ENCODE measurements at places on chromosomes 2 and 18. TPM values are rescaled to one million over a fixed set of nuclear protein-coding genes. Genes with fewer than 3 reads are reported as not detected.

The GDF7 gene
- 1.5 TPM for total RNA-seq

The STON1 gene
- total RNA-seq: 66.8 TPM

- no peak for DNase-seq
- H3K27ac ChIP-seq: no peak overlapping the region
- no peak overlapping the region for H3K4me3 ChIP-seq
- no peaks in the 10 kb centered on the region for H3K4me1 ChIP-seq
Observed at GRCh38 chr18:21669736-21670285, 34.8 kb downstream of the ABHD3 start.

DNA sequence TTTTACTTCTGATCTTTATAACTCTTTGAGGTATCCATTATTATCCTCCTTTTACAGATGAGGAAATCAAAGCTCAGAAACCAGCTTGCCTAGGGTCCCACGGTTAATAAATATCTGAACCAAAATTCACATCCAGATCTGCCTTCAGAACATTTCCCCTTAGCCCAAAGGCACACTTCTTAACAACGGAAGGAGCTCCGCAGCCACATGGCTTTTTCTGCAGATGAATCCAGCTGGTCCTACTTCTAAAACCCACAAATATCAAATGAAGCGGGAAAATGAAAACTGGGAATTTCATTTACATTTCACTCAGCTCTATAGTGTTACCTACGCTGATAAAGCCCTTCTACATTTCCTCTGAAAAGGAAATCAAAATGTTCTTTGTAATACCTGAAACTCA is 357.0 kb upstream of the ID2 start:
- H3K36me3 ChIP-seq: no peaks in the 10 kb centered on the region
- H3K27ac ChIP-seq: no peak overlapping the region
- no peaks in the 10 kb centered on the region for H3K27me3 ChIP-seq
- no peak overlapping the region for H3K4me3 ChIP-seq
- DNase-seq: no peak
- no peaks in the 10 kb centered on the region for H3K4me1 ChIP-seq

DNA sequence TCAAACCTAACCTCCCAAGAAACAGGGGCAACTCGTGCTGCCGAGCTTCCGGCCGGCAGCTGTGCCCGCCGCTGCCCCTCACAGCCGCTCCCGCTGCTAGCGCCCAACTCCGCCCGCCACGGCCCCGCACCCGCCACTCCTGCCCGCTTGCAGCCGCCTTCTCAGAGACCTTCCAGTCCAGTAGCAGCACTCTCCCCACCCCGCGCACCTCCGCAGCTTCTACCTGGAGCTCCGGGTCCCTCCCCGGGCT is 722 bp upstream of the C2orf15 start:
- H3K27me3 ChIP-seq: no peaks in the 10 kb centered on the region
- peak overlapping the region; percentile 83 for H3K27ac ChIP-seq
- peak overlapping the region; percentile 73 for H3K4me3 ChIP-seq
- peaks cover 4% of the 10 kb centered on the region for H3K4me1 ChIP-seq
- peak; percentile 19 for DNase-seq

DNA sequence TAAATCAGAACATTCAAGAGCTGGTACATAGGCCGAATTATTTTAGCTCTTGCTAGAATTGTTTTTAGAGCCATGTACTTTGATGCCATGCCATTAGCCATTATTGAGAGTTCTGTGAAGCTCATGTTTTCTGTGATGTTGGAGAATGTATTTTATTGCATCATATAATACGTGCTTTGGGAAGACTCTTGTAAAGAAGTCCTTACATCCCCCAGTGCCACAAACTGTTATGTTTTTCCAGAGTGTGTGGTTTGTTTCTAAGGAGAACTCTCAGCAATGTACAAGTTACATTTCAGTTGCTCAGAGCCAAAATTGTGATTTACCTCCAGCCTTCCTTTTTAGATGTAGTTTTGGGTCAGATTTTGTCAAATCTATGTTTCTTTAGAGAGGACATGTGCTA is 148.6 kb downstream of the HAUS1 start:
- no peaks in the 10 kb centered on the region for H3K36me3 ChIP-seq
- no peaks in the 10 kb centered on the region for H3K27me3 ChIP-seq
- no peak overlapping the region for H3K4me3 ChIP-seq
- H3K4me1 ChIP-seq: no peaks in the 10 kb centered on the region
- H3K27ac ChIP-seq: no peak overlapping the region
- no peak for DNase-seq

GRCh38 chr18:49725809-49726674 is 87.3 kb downstream of the ACAA2 start:
- H3K4me3 ChIP-seq: no peak overlapping the region
- no peaks in the 10 kb centered on the region for H3K36me3 ChIP-seq
- peak overlapping the region; percentile 13 for H3K27ac ChIP-seq
- peak; percentile 56 for DNase-seq
- no peaks in the 10 kb centered on the region for H3K27me3 ChIP-seq

DNA sequence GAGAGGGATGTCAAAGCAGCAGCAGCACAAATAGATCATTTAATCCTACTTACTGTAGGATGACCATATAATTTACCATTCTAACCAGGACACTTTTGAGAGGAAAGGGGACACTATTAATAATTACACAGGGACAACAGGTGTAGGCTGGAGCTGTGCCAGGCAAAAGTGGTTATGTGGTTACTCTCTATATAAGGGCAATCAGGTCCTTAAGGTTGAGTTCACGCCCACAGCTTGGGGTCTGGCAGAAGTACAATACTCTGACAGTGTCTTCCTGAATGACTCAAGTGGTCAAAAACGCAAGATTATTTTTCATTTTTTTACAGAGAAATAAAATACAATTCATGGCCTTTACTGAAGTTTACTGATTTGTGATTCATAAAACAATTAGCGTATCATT is 2.8 kb downstream of the PREPL start:
- no peak overlapping the region for H3K27ac ChIP-seq
- H3K27me3 ChIP-seq: no peaks in the 10 kb centered on the region
- H3K36me3 ChIP-seq: no peaks in the 10 kb centered on the region
- peak; percentile 31 for DNase-seq
- no peak overlapping the region for H3K4me3 ChIP-seq
